MV-4-11 (cell line): ENCODE measurements at places on chromosomes 4 and X.

GRCh38 chr4:85050736-85051135 lies 84.2 kb upstream of the WDFY3 start:
- no peak for DNase-seq

- no peak for DNase-seq
Measured at GRCh38 chrX:40908026-40908425, 172.7 kb upstream of the MED14 start.

- no peak for DNase-seq
Measured at GRCh38 chr4:39706334-39706733, 8.4 kb downstream of the UBE2K start.

GRCh38 chr4:128811571-128812441 lies 2.3 kb downstream of the JADE1 start:
- DNase-seq = peak; percentile 86

GRCh38 chr4:186021461-186022167 lies 47.3 kb upstream of the TLR3 start:
- no peak for DNase-seq

DNA sequence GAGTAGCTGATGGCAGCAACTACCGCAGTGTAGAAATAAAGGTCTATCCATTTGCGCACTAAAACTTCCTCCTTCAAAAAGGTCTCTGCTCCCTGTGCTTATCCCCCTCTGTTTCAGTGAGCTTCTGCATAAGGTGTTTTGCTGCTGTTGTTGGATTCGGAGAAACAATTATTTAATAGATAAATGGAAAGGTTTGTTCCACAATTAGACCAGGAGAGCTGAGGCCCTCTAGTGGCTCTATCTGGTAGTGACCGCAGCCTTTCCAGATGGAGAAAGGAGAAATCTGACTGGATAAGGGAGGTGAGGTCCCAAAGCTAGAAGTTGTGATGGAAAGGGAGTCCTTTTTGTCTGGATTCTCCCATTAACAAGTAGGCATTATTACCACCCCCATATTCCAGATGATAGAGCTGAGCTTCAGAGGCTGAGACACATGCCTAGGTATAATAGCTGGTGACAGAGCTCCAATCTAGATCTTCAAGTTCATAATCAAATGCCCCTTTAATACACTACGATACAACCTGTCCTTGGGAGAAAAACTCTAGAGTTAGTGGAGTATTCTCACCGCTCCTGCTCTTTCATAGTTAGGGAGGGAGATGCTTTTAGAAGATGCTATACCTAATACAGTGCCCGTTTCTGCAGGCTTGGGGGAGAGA lies 5.1 kb upstream of the GABRQ start:
- no peak for DNase-seq

DNA sequence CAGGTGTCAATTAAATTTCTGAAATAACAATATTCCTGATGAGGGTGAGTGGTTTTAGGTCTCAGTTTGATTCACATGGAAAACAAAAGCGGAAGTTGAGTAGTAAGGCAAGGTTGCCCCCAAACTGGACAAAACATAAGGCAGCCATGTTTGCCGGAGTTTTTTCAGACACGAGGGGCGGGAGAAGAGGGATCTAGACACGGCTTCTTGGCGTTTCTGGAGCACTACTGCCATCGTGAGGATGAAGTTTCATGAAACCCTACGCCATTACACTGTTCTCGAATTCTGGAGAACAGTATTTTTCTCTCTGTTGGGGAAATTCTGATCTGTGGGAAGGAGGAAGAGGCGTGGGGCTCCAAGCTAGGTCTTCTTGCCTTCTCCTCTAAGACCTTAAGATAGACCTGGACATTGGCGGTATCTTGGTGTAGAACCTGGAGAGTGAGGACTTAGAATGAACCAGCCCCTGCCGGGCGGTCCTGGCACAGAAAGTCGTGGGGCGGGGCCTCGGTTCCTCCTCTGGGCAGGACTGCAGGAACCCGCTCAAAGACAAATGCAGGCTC lies 160.3 kb downstream of the OR13H1 start:
- DNase-seq = no peak
